ENCODE measurements at places on chromosomes 1 and 21.

DNA sequence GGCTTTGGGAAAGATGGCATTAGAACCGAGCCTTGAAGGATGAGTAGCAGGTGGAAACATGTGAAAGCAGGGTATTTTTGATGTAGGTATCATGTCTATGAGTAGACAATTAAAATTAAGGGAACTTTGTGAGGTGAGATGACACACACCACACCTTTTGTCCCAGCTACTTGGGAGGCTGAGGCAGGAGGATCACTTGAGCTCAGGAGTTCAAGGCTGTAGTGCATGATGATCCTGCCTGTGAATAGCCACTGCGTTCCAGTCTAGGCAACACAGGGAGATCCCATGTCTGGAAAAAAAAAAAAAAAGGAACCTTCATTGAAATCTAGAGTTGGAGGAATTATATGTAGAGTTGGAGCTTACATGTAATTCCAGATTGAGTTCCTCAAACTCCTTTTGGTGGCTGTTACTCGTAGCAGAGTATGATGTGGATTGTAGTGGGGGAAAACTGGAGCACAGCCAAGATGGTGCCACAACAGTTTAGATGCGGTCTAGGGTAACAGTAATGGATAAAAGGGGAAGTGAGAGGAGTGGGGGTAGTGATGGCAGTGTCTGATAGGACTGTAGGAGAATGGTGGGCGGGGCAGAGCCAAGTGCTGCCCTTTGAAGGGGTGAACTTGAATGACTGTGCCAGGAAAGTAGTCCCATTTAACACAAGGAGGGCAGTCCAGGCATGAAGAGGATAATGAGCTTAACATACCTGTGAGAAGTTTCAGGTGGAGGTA lies 17.4 kb downstream of the AK4 start:
- DNase-seq: no peak

DNA sequence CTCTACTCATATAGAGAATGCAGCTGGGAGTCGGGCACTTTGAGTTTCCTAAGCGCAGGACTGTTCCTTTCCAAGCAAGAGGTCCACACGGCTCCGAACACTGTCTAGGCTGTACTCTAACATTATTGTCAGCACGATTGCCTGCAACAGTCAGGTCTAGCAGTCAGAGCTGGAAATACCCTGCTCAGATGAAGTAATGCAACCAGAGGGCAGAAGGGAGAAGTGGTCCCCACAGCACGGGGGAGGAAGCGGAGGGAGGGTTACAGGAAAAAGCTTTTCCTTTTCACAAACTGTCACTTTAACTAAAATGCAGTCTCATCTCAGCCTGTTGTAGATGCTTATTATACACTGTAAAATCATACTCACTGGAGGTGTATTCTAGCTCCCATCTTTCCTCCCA lies 98.9 kb upstream of the SLC44A3 start:
- no peak for DNase-seq

- DNase-seq: no peak
These were observed 24.8 kb downstream of the PGM1 start for GRCh38 chr1:63618011-63618410.

- DNase-seq: peak; percentile 34
These were observed 3.2 kb downstream of the EFHD2 start for GRCh38 chr1:15412843-15413242.

DNA sequence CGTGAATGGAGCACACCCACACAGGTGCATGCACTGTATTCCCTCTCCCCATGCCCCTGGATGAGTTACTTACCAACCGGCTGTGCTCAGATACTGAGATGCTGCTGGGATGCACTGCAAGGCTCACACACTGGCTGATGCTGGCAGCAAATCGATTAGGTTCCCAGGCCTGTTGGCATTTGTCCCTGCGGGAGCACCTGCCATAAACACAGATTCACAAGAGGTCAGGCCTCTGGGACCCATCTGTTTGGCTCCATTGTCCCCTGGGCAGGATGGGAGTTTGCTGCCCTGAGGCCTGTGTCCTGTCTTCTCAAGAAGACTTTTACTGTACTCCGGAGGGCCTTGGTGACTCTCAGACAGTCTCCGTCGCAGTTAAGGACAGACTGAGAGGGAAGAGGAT lies 145.4 kb downstream of the PLXNA2 start:
- no peak for DNase-seq

GRCh38 chr21:37907076-37907475 lies 9.2 kb downstream of the KCNJ6 start:
- no peak for DNase-seq

- DNase-seq: peak; percentile 73
These were observed 50.2 kb upstream of the TSHB start for GRCh38 chr1:114979278-114979891.

GRCh38 chr1:154465621-154466195 lies 36.3 kb upstream of the TDRD10 start:
- DNase-seq: no peak

GRCh38 chr1:151135433-151136385 lies 10.7 kb downstream of the SEMA6C start:
- no peak for DNase-seq

GRCh38 chr1:185271921-185272320 lies 45.1 kb downstream of the IVNS1ABP start:
- DNase-seq: no peak

- DNase-seq: peak; percentile 32
These were observed 388.7 kb downstream of the ST6GALNAC3 start for GRCh38 chr1:76463278-76463677.

GRCh38 chr1:116908820-116909511 lies 750 bp upstream of the PTGFRN start:
- DNase-seq: no peak

DNA sequence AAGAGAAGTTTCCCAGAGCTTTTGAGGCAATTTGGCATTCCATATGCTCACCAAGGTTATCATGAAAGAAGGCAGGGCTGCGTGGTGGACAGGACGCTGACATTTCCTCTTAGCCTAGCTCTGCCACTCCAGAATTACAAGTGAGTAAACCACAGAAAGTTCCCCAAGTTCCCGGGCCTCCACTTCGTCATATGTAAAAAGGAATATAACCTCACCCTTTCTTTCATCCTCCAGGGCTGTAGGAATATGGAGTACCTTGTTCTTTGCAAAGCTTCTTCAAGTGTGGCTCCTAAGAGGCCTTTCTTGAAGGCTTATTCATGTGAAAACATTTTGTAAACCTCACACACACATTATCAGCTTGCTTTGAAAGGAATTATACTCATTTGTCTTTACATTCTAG lies 210.2 kb downstream of the GREM2 start:
- DNase-seq: no peak

- DNase-seq: no peak
These were observed 43.2 kb downstream of the C1orf198 start for GRCh38 chr1:230824919-230825721.

DNA sequence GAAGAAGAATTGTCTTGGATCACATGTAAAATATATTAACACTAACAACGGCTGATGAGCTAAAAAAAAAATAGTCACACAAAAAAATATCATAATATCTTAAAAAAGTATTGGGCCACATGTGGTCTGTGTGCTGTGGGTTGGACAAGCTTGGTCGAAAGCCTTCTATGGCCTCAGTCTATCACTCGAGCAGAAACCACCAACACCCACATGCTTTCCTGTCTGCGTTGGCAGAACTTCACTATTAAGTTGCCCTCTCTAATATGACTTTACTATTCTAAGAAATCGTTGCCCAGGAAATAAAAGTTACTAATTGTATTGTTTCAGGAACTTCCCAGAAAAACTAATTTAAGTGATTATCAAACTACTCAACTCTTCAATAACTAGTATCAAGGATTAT lies 28.2 kb upstream of the ETS2 start:
- DNase-seq: no peak

- DNase-seq: no peak
These were observed 22.0 kb downstream of the NSL1 start for GRCh38 chr1:212769459-212770167.

DNA sequence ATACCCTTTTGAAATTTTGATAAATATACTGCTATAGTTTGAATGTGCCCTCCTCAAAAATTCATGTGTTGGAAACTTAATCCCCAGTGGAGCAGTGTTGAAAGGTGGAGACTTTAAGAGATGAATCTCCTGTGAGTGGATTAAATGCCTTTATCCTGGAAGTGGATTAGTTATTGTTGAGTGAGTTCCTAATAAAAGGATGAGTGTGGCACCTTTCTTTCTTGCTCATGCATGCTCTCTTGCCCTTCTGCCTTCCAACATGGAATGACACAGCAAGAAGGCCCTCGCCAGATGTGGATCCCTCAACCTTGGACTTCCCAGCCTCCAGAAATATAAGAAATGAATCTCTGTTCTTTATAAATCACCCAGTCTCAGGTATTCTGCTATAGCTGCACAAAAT lies 51.8 kb downstream of the CD160 start:
- DNase-seq: no peak

DNA sequence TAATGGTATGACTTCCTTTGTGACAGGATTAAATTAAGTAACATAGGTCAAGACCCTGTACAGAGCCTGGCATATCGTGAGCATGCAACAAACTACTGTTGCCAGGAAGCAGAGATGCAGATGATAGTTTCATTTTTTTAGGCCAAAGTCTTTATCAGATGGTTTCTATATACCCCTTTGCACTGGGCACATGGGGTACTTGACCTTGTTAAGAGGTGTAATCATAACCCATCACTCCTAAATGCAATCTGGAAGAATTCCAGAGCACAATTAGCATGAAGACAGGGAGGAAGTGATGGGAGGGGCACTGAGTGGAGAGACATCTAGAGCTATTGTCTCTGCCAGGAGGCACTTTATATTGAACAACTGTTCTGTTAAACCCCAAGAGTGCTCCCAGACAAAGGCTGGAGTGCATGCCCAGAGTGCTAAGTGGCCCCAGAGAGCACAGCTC lies 22.1 kb downstream of the ZBTB17 start:
- DNase-seq: no peak

DNA sequence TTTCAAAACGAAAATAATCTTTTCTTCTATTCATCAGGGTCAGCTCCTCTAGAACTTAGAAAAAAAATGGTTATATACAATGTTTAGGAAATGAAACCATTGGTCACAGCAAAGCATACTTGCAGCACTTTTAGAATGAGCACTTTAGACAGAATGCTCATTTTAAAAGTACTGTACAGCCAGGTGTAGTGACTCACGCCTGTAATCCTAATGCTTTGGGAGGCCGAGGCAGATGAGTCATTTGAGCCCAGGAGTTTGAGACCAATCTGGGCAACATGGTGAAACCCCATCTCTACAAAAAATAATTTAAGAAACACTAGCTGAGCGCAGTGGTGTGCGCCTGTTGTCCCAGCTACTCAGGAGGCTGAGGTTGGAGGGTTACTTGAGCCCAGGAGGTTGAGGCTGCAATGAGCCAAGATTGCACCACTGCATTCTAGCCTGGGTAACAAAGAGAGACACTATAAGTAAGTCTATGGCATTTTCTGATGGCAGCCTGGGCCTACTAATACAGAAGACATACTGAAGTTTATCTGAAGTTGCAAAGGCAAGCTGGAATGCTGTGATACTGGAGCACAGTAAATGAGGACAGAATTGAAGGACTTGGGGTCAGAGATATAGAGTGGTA lies 48.9 kb upstream of the ZNF326 start:
- DNase-seq: no peak

- DNase-seq: no peak
These were observed 1292.6 kb downstream of the BRINP3 start for GRCh38 chr1:189185097-189185496.

DNA sequence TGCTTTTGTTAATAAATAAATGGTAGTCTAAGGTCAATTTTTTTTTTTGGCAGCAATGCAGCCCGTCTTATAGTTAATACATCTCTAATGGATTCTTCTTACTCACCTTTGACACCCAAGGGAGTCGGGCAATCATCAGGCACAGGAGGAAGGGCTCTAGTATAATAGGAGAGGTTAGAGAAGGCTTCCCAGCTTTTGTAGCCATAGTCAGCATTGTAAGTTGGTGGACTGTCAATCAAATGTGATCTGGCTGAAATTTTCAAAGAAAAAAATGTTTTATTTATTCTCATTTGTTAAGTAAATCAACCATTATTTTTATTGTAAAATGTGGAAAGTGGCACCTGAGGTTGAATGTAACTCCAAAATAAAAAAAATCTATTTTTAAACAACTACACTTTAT lies 2.1 kb downstream of the PTGS2 start:
- no peak for DNase-seq

DNA sequence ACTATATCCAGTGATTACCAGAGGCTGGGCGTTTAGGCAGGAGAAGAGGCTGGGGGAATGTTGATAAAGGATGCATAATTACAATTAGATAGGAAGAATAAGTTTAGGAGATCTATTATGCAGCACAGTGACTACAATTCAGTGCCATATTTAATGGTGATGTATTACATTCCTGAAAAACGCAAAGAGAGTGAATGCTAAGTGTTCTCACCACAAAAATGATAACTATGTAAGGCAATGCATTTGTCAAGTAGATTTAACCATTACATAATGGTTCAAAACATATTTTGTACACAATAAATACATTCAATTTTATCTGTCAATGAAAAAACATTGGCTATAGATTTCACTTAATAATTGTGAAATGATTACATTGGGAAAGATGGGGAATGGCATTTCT lies 548.9 kb downstream of the NUF2 start:
- no peak for DNase-seq

DNA sequence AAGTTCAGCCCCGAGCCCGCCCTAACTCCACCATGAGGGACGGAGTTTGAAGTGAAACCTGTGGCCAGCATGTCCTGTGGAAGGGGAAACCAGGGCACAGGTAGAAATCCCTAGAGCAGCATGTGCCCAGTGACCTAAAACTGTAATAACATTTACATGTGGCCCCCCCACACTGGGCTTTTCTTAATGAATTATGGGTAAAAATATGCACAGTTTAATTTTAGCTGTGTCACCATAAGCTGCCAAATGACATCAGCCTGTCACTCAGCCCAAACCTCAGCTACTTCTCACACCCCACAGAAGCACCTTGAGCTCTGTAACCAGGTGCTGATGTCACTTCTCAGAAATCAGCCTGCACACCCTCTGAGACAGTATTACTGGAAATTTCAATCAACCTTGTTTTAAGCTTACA lies 50.0 kb upstream of the SLC19A1 start:
- DNase-seq: no peak

DNA sequence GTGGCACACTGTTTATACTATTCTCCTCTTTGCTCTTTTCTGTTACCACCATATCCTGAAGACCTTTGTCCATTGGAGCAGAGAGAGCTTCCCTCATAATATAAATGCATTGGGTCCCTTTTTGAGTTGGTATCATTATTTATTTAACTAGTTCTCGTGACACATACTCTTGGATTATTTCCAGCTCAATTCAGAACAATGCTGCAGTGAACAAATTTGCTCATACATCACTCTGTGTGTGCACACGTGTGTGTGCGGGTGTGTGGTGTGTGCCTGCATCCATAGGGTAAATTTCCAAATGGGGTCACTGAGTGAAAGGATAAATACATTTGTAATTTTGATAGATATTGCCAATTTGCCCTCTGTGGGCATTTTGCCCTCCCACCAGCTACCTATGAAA lies 5.8 kb downstream of the PLA2G2A start:
- no peak for DNase-seq
